ENCODE measurements at places on chromosomes 2 and 18. TPM values are rescaled to one million over a fixed set of nuclear protein-coding genes. Genes with fewer than 3 reads are reported as not detected.

DNA sequence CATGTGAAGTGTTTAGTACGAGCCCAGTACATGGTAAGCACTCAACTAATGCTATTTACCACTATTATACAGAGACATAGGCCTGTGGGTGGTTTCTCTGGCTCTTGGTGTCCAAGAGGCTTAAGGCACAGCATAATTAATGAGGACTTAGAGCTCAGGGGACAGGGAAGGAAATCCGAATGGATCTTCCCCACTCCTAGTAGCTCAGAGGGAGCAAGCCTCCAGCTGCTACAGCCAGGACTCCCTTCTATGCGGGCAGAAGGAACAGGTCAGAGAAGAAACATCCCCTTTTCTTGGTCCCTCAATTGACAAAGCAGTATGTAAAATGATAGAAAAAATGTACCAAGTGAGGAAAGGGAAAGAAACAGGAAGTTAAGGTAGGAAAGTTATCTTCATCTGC is 261.3 kb upstream of the STON1 start:
- H3K27me3 ChIP-seq, result no peaks in the 10 kb centered on the region
- H3K4me1 ChIP-seq, result no peaks in the 10 kb centered on the region
- no peaks in the 10 kb centered on the region for H3K36me3 ChIP-seq
- no peak overlapping the region for H3K4me3 ChIP-seq

GRCh38 chr18:42141439-42141838 is 186.4 kb downstream of the PIK3C3 start:
- H3K4me3 ChIP-seq, result no peak overlapping the region
- H3K36me3 ChIP-seq, result no peaks in the 10 kb centered on the region
- no peak for DNase-seq
- H3K4me1 ChIP-seq, result no peaks in the 10 kb centered on the region
- H3K27me3 ChIP-seq, result no peaks in the 10 kb centered on the region

DNA sequence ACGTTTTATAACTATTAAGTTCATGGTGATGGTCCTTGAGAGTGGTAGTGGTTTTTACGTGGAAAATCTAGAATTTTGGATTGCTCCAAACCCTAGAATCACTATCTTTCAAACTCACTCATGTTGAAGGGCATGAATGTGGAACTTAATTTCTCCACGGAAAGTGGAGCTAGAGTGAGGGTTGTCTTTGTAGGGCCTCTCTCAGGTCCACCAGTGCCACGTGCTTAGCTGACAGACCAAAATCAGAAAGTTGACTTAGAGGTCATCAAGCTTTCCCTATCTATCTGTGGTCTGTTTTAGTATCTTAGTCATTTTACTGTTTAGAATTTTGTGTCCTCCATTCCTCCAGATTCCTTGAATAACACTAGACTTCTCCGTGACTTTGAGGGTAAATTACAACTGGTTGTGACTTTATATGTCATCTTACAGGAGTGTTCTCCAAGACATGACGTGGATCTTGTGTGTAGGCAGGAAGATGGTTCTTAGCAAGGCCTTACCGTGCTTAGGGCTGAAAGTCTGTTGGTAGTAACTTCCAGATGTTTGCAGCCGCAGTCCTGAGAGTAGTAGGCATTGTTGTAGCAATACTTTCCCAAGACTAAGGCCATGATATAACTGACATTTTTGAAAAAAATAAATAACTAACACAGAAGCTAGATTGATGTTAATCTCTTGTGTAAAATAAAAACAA is 26.8 kb downstream of the DIS3L2 start:
- DNase-seq, result no peak
- no peak overlapping the region for H3K4me3 ChIP-seq
- no peaks in the 10 kb centered on the region for H3K36me3 ChIP-seq
- peak overlapping the region; percentile 42 for H3K27ac ChIP-seq
- H3K4me1 ChIP-seq, result peaks cover 33% of the 10 kb centered on the region
- no peaks in the 10 kb centered on the region for H3K27me3 ChIP-seq

DNA sequence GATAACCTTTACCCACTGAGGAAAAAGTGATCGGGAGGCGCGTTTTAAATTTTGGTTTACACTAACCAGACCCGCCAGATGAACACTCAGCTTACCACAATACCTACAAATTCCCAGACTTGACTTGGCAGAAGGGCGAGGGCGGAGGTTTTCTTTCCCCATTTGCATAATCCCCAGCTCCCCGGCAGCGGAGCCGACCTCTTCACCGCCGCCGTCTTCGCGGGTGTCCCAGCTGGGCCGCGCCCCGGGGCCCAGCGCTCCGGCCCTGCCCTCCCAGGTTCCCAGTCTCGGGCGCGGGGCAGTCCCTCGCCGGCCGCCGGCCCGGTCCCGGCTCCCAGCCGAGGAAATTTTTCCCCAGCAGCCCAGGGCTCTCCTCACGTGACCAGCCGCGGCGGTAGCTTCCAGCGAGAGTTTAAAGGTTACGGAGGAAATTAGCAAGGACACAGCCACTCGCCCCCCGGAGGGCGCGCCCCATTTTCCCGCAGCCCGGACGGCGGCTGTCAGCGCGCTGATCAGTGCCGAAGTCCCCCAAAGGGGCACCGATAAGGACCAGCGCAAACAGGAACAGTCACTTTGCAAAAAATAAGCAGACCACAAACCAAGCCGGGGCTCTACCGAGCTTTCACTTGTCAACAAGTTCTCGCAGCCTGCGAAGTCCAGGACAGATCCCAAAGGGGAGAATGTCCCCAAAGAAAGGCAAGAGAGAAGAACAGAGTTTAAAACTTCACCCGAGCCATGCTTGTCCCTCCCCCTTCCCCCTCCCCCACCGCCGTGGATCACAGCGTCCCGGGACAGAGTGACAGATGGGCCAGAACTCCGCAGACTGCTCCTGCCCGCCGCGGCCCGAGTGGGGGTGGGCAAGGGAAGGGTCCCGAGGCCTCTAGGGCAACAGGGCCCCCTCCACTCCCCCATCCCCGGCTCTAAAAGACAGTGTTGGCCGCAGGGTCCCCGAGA is 1.3 kb upstream of the PRKCE start:
- H3K4me1 ChIP-seq, result peaks cover 70% of the 10 kb centered on the region
- peak overlapping the region; percentile 87 for H3K4me3 ChIP-seq
- H3K36me3 ChIP-seq, result peaks cover 3% of the 10 kb centered on the region
- H3K27me3 ChIP-seq, result no peaks in the 10 kb centered on the region
- peak; percentile 86 for DNase-seq

GRCh38 chr2:238079874-238080327 is 19.1 kb downstream of the SCLY start:
- H3K27ac ChIP-seq, result no peak overlapping the region
- H3K36me3 ChIP-seq, result peaks cover 45% of the 10 kb centered on the region

Gene INHA
- 2.4 TPM for total RNA-seq

Measured in left ventricle myocardium inferior (tissue), 1 donor.